ENCODE measurements at places on chromosomes 5 and 9. TPM values are rescaled to one million over a fixed set of nuclear protein-coding genes. Genes with fewer than 3 reads are reported as not detected.

SHC3 gene
- 0.39 TPM for total RNA-seq

SELENOP gene
- total RNA-seq: 0.61 TPM

CENPP gene
- 5.6 TPM for total RNA-seq

TMEM215 gene
- not detected for total RNA-seq

UBLCP1 gene
- 35.2 TPM for total RNA-seq

FABP6 gene
- total RNA-seq: 1.1 TPM

CCDC192 gene
- total RNA-seq: not detected

ST6GALNAC4 gene
- 18.4 TPM for total RNA-seq

F2R gene
- 56.4 TPM for total RNA-seq

ZNF608 gene
- 0.66 TPM for total RNA-seq

CNTNAP3 gene
- total RNA-seq: 12.7 TPM

SLC46A2 gene
- not detected for total RNA-seq

LCN2 gene
- total RNA-seq: 3.9 TPM

ACER2 gene
- 2.6 TPM for total RNA-seq

TJP2 gene
- 5.1 TPM for total RNA-seq

GRIN1 gene
- 0.76 TPM for total RNA-seq

ANKRD18B gene
- 4.2 TPM for total RNA-seq

MAP1B gene
- 35.6 TPM for total RNA-seq

SPATA31E1 gene
- total RNA-seq: not detected

N4BP3 gene
- total RNA-seq: 1.1 TPM

AUH gene
- total RNA-seq: 10.3 TPM

DMRT2 gene
- total RNA-seq: 0.12 TPM

SH3TC2 gene
- total RNA-seq: 0.23 TPM

RNF208 gene
- 2.0 TPM for total RNA-seq

IFNA21 gene
- total RNA-seq: not detected

DNLZ gene
- 37.3 TPM for total RNA-seq

SPINK7 gene
- total RNA-seq: not detected

TAF11L4 gene
- not detected for total RNA-seq

GMCL2 gene
- not detected for total RNA-seq

IQGAP2 gene
- 0.95 TPM for total RNA-seq

IDNK gene
- 5.6 TPM for total RNA-seq

PCDHGA2 gene
- total RNA-seq: 0.78 TPM

SHB gene
- 47.3 TPM for total RNA-seq

LCN1 gene
- total RNA-seq: not detected

SERINC5 gene
- 4.6 TPM for total RNA-seq

NCBP1 gene
- 26.5 TPM for total RNA-seq

IL17B gene
- total RNA-seq: not detected

IL9 gene
- total RNA-seq: not detected

ZNF366 gene
- not detected for total RNA-seq

PTPRD gene
- 0.15 TPM for total RNA-seq

IL13 gene
- total RNA-seq: not detected

GABRB2 gene
- total RNA-seq: not detected

RAB3C gene
- total RNA-seq: not detected

DAB2 gene
- 12.0 TPM for total RNA-seq

C5orf52 gene
- total RNA-seq: not detected

CATSPER3 gene
- total RNA-seq: 0.40 TPM

IL4 gene
- total RNA-seq: not detected

MVB12B gene
- total RNA-seq: 7.3 TPM

DBH gene
- total RNA-seq: not detected
